NCI-H1694 (cell line): ENCODE measurements at places on chromosomes 2 and 18.
A peak's percentile ranks its signal among the peaks of the same experiment; 100 is the strongest.

- no peak for DNase-seq
These were observed 225.8 kb downstream of the PIEZO2 start for GRCh38 chr18:10923551-10924070.

DNA sequence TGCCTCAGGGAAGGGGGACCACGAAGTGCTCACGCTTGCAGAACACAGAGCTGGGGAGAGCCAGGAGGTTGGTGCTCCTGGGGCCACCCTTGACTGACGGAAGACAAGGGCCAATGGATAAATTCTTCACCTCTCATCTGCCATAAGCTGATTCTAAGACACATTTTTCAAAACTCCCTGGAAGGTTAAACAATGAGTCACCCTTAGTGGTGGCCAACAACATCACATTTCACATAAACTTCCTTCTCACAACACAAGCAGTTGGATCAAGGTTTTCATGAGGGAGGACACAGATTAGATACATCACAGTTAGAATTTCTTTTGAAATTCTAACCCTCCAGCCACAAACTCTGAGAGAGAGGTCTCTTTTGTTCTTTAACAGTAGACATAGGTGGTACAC lies 713.6 kb upstream of the POU3F3 start:
- DNase-seq = no peak

GRCh38 chr2:67225287-67225973 lies 171.7 kb upstream of the ETAA1 start:
- DNase-seq = no peak

DNA sequence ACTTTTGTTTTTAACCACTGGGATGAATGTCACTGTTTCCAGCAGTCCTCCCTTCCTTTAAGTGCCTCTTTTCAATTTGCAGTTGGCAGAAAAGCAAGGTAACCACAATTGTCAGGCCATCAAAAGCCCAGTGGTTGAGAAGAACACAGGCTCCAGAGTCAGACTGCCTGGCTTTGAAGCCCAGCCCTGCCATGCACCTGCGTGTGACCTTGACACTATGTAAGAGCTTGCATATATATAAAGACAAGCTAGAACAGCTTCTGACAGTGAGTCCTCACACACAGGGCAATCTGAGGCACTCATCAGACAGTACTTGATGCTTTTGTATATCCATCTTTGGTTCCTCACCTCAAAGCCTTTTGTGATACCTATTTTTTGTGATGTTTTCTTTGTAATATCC lies 11.0 kb downstream of the CCBE1 start:
- no peak for DNase-seq

GRCh38 chr2:174145827-174146226 lies 102.5 kb downstream of the OLA1 start:
- DNase-seq = no peak

GRCh38 chr2:37820471-37820986 lies 104.6 kb upstream of the RMDN2 start:
- no peak for DNase-seq

- no peak for DNase-seq
These were observed 34.0 kb downstream of the EML6 start for GRCh38 chr2:54757500-54757899.

DNA sequence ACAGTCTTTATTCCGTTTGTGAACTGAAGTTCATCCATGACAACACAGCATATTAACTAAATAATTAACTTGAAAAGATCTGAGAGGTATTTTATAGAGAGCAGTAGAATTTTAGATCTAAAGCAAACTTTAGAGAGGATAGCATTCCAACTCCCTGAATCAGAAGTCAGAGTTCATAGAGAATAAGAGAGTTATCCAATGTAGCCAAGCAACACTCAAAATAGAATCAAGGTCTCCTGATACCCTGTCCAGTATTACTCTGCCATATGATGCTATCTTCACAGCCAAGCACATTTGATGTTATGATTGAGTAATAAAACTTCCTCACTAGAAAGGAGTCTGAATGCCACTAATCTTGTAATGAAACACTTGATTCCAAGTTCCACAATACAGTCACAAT lies 55.5 kb downstream of the RIT2 start:
- no peak for DNase-seq

DNA sequence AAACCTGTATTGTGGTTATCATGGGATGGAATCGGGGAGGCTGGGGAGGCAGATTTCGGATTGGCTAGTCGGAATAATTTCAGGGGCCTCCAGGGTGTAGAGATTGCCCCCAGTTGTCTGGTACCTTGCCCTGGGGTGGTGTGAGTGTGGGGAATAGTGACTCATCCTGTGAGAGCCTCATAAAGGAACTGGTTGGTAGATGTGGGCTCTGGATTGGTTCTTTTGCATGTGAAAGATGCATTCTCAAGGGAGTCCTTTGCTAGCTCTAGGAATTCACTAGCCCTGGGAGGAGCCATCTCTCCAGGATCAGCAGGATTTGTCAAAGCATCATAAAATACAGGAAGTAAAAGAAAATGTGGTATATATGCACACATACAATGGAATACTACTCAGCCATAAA lies 331.6 kb downstream of the SETBP1 start:
- DNase-seq = no peak

- no peak for DNase-seq
These were observed 90.5 kb upstream of the ITGA4 start for GRCh38 chr2:181366675-181367175.

GRCh38 chr2:42492691-42493467 lies 903 bp downstream of the KCNG3 start:
- DNase-seq = peak; percentile 19

DNA sequence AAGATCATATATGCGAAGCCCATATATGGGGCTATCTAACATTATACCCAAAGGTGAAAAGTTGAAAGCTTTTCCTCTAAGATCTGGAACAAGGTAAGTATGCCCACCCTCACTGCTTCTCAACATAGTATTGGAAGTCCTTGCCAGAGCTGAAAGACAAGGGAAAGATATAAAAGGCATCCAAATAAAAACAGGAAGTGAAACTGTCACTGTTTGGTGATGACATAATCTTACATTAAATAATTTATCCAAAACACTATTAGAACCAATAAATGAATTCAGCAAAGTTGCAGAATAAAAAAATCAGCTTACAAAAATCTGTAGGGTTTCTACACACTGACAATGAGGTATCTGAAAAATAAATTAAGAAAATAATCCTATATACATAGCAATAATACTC lies 205.8 kb downstream of the INSIG2 start:
- no peak for DNase-seq

DNA sequence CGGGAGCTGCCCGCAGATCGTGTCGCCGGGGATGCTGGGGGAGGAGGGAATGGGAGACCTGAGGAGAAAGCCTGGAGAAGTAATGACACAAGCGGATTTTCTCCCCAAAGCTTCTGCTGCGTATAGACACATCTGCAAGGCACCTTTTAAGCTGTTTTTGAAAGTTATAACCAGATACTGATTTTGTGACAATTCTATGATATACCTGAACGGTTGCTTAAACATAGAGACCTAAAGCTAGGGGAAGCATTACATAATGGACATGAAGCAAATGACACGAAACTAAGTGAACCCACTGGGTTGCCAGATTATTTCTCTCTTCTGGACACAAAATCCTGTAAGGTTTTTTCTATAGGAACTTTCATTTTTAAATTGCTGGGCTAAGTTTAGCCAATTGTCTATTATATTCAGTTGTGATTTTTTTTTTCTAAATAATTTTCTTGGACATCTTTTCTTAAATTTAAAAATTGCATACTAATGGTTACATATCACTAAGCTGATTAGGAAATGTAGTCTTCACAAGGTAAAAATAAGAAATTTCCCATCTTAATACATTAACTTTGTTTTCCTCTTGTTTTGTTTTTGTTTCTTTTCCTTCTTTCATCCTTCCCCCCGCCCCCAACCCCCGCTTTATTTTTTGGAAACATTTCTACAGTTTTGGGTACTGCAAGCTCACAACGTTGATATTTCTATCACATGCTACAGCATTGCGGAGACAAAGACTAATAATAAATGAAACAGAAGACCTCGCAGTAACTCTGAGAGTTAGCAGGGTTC lies 1.3 kb downstream of the OSBPL6 start:
- no peak for DNase-seq

DNA sequence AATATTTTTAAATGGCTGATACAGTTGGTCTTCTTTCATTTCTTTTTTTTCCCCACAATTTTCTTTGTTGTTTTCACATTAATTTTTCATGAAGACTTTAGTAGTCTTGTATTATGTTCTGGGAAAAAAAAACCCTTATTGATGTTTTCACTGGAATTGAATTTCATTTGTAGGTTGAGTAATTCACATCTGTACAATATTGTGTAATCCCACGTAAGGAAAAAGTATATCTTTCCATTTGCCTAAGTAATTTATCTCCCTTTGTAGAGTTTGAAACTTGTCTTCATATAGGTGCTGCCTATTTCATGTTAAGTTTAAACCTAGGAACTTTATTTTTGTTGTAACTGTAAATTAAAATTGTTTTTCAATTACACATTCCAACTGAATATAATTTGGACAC lies 2.0 kb downstream of the DNAJC27 start:
- no peak for DNase-seq

DNA sequence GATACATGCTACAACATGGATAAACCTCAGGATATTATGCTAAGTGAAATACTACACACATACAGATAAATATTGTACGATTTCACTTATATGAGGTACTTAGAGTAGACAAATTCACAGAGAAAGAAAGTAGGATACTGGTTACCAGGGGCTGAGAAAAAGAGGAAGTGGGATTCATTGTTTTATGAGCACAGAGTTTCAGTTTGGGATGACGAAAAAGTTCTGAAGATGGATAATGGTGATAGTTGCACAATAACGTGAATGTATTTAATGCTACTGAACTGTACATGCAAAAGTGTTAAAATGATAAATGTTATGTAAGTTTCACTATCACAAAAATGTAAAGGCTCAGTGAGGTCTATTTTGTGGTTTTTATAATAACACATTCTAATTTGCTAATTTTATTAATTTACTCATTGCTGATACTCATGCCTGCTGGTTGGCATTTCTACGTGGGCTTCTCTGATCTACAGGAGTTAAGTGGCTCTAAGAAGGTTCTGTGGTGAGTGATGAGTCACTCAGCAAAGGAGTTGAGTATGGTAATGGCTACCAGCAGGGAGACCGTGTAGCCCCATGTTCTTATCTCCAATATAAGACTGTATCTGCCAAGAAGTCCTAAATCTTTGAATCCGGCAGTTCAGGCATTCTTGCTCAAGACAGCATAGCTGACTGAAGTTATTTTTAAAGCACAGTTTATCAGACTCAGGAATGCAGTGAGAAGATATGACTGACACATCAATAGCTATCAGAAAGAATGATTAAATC lies 41.1 kb downstream of the UPP2 start:
- no peak for DNase-seq

DNA sequence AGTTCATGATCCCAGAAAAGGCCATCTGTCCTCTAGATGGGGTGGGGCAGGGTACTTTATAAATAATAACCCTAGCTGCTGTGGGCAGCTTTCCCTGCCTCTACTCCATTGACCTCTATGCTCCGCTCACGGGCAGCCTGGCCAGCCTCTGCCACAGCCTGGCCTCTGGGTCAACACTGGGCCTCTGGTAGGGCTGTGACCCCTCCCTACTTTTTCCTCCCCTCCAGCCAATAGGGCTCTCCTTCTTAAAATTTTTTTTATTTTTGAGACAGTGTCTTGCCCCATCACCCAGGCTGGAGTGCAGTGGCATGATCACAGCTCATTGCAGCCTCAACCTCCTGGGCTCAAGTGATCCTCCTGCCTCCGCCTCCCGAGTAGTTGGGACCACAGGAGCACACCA lies 4.1 kb upstream of the GAREM2 start:
- DNase-seq = no peak

- no peak for DNase-seq
These were observed 256.2 kb downstream of the SATB2 start for GRCh38 chr2:199201539-199201938.

GRCh38 chr2:63841254-63842022 lies at the start of gene UGP2:
UGP2 (plus strand) TSS chr2:63841896; CDS start chr2:63842186, 290 bp downstream.
- peak; percentile 63 for DNase-seq

- DNase-seq = peak; percentile 62
These were observed 7.2 kb downstream of the HADHB start for GRCh38 chr2:26251893-26252292.

DNA sequence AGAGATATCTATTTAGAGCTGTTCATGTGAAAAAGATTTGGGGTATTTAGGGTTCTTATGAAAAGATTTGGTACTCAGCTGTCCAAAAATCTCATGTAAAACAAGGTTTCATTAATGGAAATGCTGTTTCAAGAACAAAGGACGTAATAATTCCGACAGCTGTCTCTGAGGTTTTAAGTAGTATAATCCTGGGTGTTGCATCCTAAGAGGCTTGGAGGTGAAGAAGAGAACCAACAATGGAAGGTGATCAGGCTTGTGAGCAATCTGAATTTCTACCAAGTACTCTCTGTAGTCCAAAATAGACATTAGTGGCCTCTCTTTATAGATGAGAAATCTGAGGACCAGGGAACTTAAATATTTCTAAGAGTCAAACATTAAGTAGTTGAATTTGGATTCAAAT lies 205.1 kb downstream of the BABAM2 start:
- no peak for DNase-seq

GRCh38 chr18:58217052-58217451 lies 173.0 kb downstream of the NEDD4L start:
- DNase-seq = no peak

DNA sequence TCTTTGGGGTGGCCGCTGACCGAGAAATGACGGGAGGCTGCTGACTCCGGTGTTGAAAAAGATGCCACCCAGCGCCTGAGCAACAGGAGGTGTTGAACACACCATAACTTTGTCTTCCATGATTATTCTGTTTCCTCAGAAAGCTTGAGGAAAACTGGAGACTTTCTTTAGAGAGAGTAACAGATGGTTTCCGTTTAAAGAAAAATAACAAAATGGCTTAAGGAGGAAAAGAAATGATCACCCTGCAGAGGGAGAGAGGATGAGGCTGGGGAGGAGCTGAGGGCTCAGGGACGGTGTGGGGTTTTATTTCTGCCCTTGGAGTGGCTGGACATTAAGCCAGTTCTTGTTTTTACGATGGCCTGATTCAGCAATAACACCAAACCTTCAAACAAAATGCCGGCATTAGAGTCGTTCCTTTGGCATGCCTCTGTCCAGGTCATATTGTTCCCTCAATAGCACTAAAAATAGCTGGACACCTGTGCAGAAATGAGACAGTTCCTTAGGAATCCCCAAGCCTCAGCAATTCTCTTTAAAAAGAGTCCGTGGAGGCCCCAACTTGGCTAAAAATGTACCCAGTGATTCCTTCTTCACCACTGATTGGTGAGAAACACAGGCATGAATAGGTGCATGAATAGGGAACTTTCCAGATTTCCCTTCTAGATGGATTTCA lies 182.4 kb downstream of the ALPK2 start:
- no peak for DNase-seq

DNA sequence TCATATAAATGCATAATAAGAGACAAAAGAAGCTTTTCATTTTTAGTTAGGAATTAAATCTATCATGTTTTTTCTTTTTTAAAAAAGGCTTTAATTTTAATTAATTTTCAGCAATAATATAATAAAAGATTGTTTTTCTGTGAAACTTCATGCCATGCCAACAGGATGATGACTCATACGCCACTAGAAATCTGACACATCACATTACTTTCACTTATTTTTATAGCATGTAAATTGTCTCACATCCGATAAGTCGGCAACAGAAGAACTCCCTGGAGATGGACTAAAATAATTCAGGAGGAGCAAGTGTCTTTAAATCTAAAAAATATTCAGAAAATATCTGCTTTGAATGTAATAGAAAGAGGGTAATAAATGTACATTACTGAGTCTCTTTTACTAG lies 1024.2 kb upstream of the ACVR2A start:
- DNase-seq = no peak

GRCh38 chr2:85012431-85012830 lies 41.5 kb downstream of the KCMF1 start:
- DNase-seq = no peak

GRCh38 chr2:229815858-229816257 lies 101.5 kb upstream of the DNER start:
- no peak for DNase-seq
